ENCODE measurements at places on chromosomes 11 and 22.

- peak; percentile 24 for DNase-seq
Observed at GRCh38 chr11:69799582-69799981, 19.6 kb downstream of the FGF3 start.

GRCh38 chr11:95924414-95924760 lies 480 bp upstream of the MTMR2 start:
- no peak for DNase-seq

GRCh38 chr11:19966441-19966840 lies 193.8 kb downstream of the DBX1 start:
- DNase-seq: no peak

DNA sequence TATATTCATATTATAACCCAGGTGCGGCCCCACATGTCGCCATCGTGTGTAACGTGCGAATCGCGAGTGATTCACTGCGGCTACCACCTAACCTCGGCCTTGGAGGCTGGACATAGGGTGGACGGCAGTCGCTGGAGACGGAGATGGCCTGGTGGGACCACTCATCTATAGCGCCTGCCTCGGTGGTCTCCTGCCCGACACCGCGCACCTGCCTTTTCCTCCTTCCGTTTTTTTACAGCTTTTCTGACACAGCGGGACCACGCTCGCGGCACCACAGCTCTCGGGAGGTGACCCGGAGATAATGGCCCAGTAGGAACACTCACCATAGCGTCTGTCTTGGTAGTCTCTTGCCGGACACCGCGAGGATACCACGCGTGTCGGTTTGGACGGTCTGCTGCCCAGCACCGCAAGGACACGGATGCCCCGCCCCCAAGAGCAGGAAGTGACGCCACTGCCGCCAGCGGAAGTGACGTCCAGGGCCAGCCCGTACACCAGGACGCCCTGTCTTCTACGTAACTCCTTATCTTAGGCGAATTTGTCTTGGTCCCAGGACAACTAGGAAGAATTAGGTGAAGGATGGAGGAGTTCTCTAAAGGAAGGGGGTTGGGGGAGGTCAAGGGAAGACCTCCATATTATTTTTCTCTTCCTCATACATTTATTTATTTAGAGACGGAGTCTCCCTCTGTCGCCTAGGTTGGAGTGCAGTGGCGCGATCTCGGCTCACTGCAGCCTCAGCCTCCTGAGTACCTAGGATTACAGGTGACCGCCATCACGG lies 6.4 kb downstream of the SNU13 start:
- peak; percentile 53 for DNase-seq

DNA sequence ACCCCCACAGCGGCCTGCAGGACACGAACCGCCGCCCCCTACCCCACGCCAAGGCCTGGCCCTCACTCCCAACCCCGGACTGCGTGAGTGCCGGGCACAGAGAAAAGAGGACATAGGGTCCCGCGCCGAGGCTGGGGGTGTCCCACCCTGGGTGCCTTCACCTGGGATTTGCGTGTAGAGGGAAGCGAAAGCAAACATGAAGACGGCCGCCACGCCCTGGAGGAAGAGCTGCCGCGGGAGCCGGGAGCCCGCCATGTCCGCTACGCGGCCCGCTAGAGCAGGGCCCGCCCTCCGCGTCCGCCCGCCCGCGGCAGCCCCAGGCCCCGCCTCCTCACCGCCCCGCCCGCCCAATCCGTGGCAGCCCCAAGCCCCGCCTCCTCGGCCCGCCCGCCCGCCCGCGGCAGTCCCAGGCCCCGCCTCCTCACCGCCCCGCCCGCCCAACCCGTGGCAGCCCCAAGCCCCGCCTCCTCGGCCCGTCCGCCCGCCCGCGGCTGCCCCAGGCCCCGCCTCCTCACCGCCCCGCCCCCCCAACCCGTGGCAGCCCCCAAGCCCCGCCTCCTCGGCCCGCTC lies at the start of gene LMF2:
Gene LMF2 (minus strand): TSS at position 282 of the 570 bp plus-strand sequence. CDS start 27 bp downstream, at position 255.
- DNase-seq: peak; percentile 45

- no peak for DNase-seq
Observed at GRCh38 chr22:17974703-17975372, 49.5 kb downstream of the MICAL3 start.

DNA sequence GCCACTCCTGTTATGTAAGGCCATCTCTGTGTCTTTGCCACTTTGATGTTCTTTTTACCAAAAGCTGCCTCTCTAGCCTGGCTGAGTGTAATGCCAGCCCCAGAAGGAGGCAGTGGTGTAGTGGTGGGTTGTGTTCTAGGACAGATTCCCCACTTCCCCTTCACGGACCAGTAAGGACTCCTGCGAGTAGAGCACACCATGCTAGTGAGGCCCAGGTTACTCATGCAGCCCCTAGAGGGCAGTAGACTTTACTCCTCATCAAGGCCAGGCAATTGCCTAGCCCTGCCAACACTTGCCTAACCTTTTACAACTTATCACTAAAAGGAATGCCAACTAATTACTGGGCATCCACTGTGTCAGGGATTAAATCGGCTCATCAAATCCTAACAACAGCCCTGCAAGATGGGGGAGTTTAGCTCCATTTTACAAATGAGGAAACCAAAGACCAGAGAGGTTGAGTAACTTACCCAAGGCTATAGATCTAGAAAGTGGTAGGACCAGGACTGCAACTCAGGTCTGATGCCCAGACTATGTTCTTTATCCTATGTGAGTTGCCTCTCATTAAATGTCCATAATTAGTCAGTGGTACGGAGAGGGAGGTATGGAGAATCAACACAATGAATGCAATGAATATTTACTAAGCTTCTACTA lies 75.3 kb downstream of the APIP start:
- DNase-seq: peak; percentile 63

DNA sequence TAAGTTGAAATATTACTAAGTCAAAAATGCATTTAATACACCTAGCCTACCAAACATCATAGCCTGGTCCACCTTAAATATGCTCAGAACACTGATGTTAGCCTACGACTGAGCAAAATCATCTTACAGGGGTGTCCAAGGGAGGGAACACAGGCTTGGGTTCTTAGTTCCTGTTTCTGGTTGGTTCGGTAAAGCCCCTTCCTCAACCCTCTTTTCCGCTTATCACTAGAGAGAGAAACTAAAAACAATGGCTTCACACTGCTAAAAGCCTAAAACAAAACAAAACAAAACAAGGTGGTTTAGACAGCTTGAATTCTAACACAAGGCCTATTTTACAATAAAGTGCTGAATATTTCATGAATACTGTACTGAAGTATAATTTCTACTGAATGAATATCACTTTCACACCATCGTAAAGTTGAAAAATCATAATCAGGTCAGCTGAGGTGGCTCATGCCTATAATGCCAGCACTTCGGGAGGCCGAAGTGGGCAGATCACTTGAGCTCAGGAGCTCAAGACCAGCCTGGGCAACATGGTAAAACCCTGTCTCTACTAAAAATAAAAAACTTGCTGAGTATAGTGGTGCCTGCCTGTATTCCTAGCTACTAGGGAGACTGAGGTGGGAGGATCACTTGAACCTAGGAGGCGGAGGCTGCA lies 118.0 kb downstream of the SIK3 start:
- DNase-seq: no peak

- no peak for DNase-seq
Observed at GRCh38 chr22:23562186-23562585, 17.9 kb downstream of the IGLL1 start.

GRCh38 chr22:29022101-29022817 lies 39.4 kb downstream of the C22orf31 start:
- DNase-seq: no peak

- no peak for DNase-seq
Observed at GRCh38 chr11:66846671-66847091, 3.4 kb downstream of the RCE1 start.

GRCh38 chr22:49260681-49261580 lies 566.7 kb downstream of the BRD1 start:
- DNase-seq: no peak

- no peak for DNase-seq
Observed at GRCh38 chr11:1060852-1061616, 13.6 kb upstream of the MUC2 start.

- DNase-seq: no peak
Observed at GRCh38 chr11:7081441-7081840, 7.4 kb upstream of the RBMXL2 start.

- DNase-seq: peak; percentile 31
Observed at GRCh38 chr11:61053191-61053590, 49.1 kb upstream of the CD5 start.

DNA sequence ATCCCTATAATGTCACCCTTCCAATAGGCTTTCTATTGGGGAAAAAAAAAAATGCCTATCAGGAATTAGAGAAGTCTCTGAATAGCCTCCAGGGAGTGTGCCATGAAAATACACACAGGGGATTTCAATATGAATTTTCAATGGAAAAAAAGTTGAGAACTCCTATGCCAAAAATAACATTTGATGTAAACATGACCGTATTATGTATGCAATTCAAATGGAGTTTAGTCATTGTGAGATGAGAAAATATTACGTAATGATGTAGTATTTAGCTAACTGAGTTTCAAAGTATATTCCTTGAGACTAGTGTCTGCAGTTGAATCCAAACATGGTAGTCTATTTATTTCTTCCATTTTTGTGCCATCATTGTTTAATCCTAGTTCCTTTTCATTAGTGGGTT lies 182.3 kb downstream of the BLID start:
- DNase-seq: no peak

- DNase-seq: peak; percentile 11
Observed at GRCh38 chr22:28112548-28113043, 193.5 kb upstream of the PITPNB start.

GRCh38 chr11:35675901-35676610 lies 13.5 kb downstream of the TRIM44 start:
- no peak for DNase-seq

DNA sequence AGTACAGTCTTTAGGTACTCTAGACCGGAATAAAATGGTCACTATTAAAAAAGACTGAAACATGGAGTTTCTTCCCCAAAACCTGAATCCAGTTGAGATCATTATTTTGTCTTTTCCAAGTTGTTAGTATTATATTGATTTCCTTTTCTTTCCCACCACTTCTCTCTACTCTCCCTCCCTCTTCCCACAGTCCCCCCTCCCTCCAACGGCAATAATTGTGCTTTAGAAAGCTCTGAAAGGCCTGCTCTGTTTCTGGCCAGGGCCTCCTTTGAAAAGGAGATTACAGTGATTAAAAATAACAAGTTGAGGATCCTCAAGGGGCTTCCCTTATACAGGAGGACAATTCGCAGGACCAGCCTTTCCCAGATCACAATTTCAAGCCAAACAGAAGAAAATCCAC lies 3.5 kb downstream of the SPON1 start:
- no peak for DNase-seq

- DNase-seq: no peak
Observed at GRCh38 chr11:95212609-95213008, 18.4 kb downstream of the SESN3 start.

DNA sequence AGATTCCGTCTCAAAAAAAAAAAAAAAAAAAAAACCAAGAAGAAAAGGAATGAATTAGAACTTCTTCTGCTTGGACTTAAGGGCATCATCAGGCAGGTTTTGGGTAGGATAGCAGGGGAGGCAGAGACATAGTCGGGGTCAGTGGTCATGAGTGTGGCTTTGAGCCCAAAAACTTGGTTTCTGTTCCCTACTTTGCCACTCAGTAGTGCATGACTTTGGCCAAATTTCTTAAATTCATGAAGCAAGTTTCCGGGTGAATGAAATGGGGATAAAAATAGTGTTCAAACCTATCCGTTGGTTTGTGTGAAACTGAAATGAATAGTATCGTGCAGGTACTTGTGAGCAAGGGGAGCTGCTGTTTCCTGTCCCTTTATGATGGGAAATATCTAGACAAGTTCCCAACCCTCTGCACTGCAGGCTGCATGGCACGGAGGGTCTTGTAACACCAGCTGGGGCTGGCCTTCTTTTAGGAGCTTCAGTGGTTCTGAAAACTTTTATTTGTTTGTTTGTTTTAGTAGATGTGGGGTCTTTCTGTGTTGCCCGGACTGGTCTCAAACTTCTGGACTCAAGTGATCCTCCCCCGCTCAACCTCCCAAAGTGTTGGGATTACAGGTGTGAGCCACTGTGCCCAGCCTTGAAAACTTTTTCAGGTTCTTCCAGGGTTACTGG lies 18.4 kb downstream of the NEAT1 start:
- no peak for DNase-seq

GRCh38 chr11:70703141-70704064 lies 305.1 kb downstream of the CTTN start:
- peak; percentile 59 for DNase-seq

- no peak for DNase-seq
Observed at GRCh38 chr11:91790346-91791170, 434.1 kb upstream of the FAT3 start.

GRCh38 chr22:35616043-35616442 lies 1.1 kb downstream of the MB start:
- DNase-seq: peak; percentile 80
